ENCODE measurements at places on chromosomes 12 and 14.

GRCh38 chr12:44088647-44089046 is 252.8 kb downstream of the TMEM117 start:
- DNase-seq: no peak

GRCh38 chr12:90965204-90965603 is 10.2 kb upstream of the CCER1 start:
- DNase-seq: no peak

DNA sequence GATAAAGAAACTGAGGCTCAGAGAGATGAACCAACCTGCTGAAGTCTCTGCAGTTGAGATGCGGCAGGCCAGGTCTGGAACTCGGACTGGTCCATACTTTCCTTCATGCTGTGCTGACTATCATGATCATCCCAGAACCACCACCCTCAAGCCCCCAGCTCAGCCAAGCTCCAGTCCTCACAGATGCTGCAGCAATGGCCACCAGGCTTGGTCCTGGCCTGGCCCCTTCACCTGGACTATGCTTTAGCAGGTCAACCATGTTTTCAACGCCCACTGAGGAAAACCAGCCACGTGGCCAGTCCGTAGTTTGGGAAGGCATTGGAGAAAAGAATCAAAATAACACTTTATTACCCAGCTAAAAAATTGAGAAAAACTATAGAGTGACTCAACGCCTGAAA is 1.4 kb downstream of the GPR68 start:
- DNase-seq: no peak

DNA sequence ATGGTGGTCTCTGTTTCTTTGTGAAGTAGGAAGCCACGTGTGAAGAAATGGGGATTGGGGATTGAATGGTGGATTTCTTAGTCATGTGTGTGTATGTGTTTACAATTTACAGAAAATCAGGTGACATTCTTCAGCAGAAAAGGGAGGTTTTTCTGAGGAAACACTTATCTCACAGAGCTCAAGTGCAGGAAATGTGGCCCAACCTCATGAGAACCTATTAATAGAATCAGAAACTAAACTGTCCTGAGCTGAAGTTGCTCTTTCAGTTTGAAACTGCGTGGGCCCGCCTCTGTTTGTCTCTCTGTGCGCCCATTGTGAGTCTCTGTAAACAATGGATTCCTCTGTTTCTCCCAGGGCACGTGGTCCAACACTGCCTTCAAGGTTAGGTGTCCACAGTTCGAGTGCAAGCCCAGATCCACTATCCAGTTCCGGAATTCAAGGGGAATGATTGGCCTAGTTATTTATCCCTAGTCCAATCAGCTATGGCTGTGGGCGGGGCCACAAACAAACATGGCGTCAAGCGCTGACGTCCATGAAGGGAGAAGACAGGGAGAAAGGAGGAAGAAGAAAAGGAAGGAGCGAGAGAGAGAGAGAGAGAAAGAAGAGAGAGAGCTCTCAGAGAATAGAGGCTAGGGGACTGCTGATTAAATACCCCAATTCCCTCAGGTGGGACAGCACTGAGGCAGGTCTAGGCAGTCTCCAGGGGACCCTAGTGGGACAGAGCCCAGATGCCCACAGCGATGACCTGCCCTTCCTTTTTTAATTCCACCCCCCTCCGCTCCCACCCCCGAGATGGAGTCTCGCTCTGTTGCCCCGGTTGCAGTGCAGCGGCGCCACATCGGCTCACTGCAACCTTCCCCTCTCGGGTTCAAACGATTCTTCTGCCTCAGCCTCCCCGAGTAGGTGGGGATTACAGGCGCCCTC is 31.4 kb upstream of the C12orf76 start:
- peak; percentile 85 for DNase-seq

DNA sequence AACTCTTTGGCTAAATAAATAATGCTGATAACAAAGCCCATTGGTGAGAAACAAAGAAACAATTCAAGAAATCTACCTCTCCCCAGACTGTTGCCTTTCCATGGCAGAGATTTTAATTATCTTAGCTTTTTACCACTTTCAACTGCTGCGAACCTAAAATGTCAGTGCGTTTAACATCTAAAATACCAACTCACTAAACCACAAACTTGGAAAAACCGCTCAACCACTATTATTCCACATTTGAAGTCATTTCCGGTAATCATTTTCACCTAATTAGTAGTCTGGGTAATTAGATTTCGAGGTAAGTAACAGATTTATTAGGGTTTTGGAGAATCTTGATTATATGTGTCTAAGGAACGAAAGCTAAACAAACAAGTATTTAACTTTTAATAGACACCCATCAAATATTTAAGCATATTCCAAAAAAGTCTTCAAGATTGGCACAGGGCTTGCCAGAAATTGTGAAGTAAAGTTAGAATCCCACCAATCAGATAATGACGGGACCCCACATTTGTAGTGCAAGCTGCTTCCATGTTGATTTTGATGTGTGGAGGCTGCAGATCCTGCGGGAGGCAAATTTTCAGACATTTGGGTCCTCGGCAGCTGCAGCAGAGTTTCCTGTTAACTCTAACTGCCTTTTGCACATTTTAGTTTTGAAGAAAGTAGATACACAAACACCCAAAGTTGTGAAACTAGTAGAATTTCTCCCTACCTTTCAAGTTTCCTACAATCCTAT is 4.1 kb downstream of the OTX2 start:
- no peak for DNase-seq

- no peak for DNase-seq
Measured at GRCh38 chr12:120741476-120742421, 16.1 kb downstream of the ACADS start.

DNA sequence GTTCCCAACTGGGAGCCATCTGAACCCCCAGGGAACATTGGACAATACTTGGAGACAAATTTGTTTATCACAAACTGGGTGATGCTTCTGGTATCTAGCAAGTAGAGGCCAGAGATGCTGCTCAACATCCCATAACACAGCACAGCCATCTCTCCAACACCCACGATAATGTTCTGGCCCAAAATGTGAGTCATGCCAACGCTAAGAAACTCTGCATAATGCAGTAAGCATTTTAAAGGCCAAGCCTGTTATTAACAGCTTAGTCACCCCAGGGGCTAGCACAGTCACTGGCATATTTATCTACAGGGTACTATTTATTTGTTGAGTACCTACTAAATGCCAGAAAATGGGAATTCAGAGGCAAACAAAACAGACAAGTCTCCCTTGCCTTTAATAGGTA is 873.1 kb upstream of the TMEM132C start:
- no peak for DNase-seq

- DNase-seq: no peak
Measured at GRCh38 chr12:132187646-132188450, 43.6 kb downstream of the NOC4L start.

- no peak for DNase-seq
Measured at GRCh38 chr14:104588066-104588857, 8.7 kb downstream of the C14orf180 start.

DNA sequence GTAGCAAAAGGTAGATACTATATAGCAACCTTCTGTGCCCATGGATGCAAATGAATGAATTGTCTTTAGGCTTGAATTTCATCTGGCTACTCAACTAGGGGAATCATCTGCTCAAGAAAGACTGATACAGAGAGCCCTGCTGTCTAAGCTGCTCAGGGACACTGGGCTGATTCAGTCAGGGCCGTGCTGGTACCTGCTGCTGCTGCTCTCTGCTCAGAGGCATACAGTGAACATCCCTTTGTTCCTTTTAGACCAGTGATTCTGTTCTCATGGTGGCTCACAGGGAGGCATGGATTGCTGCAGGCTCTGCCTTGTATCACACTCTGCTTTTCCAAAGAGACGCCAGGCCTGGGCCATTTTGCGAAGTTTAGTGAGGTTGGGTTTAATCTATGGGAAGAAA is 14.1 kb downstream of the EIF2B2 start:
- DNase-seq: no peak

GRCh38 chr12:109872-110271 is 43.3 kb downstream of the IQSEC3 start:
- no peak for DNase-seq

DNA sequence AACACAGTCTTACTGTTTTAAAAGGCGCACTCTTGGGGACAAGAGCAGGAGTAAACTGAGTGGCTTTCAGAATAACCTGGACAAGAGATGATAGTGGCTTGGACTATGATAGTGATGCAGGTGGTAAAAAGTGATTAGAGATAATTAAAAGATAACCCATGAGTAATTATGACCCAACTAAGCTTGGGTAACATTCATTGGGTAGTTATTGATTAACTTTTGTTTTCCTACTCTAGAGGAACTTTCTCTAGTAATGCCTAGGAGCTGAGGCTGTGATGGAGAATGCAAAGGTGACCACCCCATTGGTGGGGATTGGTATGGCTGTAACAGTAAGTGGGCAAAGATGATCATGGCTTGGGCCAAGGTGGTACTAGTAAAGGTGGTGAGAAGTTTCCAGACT is 22.3 kb upstream of the FRS2 start:
- no peak for DNase-seq

GRCh38 chr12:110533607-110534006 is 31.5 kb downstream of the RAD9B start:
- no peak for DNase-seq

- DNase-seq: no peak
Measured at GRCh38 chr14:80538633-80539375, 327.5 kb upstream of the DIO2 start.

- no peak for DNase-seq
Measured at GRCh38 chr12:99767809-99768208, 120.3 kb downstream of the GARIN6 start.

GRCh38 chr12:49662998-49663843 is 39.9 kb downstream of the PRPF40B start:
- peak; percentile 88 for DNase-seq

- DNase-seq: no peak
Measured at GRCh38 chr12:58301038-58301729, 359.8 kb downstream of the ATP23 start.

DNA sequence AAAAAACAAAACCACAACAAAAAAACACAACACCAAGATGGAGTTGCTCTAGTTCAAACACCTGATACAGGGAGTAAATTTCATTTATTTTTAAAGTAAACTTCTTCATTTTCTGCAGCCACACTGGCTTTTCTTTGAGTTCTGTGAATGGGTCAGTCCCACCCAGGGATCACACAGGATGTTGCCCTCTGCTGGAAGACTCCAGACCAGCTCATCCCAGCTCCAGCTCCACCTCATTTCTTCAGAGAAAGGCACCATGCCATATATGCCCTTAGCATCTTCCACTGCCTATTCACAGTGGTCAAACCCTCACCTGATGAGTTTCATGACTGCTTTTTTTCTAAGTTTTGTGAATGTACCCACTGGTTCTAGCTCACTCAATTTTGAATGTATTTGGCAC is 8.0 kb downstream of the GLIPR1 start:
- DNase-seq: peak; percentile 18

DNA sequence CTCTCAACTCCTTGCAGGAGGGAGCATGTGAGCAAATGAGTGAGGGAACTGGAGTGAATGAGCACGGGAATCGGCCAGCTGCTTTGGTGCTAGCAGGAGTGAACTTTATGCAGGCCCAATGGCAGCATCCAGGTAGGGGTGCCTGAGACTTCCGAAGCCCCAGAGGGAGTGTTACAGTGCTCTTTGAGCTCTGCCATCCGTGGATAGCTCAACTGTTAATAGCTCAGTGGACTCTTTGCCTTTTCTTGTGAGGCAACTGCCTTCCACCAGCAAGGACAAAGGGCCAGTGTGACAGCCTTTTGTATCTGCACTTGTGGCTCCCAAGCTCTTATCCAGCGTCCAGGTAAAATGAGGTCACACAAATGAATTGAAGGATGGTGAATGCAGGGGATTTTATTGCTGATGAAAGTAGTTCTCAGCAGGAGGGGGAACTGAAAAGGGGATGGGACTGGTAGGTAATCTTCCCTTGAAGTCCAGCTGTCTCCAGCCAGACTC is 12.9 kb downstream of the CREBL2 start:
- DNase-seq: no peak

DNA sequence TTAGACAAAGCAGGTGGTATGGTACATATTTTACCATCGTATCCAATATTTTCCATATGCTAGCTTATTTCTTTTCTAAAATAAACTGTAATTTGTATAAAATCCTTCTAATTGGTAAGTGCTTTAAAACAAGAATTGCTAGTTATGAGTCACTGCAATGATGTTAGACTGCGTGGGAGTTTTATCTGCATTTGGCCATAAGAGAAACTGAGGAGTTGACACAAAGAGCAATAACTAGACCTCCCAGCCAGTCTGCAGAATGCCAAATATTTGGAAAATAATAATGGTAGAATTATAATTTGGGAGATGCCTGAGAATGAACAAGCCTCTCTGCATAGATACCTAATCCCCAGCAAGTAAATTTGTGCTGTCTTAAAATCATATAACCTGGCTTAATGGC is 61.7 kb upstream of the PTPRR start:
- no peak for DNase-seq

DNA sequence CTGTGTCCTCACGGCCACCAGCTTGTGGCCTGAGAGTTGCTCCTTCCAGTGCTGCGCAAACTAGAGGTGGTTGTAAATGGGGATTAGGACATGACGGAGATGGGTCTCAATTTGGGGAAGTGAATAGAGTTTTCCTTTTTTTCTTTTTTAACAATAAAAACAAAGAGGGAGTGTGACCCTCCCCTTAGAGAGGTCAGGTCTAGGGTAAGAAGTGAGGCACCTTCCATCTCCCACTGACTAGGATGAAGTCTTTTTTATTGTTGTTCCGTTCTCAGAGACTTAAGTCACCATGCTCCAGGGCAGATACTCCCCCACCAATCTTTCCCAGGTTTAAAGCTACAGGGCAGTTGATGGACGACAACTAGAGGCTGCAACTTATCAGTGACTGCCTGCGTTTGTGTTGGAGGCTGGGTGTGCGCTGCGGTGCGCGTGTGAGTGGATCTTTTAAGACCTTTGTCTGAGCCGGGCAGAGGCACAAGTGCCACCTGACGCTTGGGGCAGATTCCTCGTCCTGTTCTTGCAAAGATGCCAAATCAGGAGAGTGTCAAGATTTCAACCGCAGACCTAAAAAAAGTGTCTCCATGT is 2.1 kb upstream of the GSC start:
- no peak for DNase-seq

DNA sequence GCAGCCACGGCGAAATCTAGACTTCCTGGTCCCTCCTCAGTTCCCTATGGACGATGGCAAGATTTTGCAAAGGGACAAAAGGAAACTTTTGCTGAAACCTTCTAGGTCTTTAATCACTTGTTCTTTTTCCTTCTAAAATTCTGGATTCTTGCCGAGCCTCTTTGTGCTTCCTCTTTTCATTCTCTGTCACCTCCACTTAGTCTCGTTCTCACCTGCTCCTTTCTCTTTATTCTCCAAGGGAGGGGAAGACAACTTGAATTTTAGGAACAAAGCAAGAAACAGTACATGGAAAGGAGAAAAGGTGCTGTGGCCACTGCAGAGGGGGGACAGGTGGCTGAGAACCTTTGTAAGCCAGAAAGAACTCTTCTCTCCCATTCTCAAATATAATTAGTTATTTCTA is 194.8 kb downstream of the CACNA1C start:
- no peak for DNase-seq

DNA sequence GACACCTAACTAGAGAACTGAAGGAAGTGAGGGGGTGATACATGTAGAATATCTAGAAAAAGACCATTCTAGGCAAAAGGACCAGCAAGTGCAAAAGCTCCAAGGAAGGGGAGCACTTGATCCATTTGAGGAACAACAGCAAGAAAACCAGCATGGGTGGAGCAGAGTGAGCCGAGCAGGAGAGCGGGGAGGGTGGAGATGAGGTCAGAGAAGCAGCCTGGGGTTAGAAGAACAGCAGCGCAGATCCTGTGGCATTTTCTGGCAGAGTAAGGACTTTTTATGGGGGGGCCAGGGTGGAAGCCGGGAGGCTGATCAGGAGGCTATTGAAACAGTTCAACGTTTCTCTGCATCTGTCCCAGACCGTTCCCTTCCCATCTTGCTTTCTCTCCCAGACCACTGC is 24.5 kb upstream of the TMCC3 start:
- peak; percentile 31 for DNase-seq

All from CD4-positive, alpha-beta T cell treated with Interferon gamma for 1 hour (primary cell).